ENCODE measurements at places on chromosomes 12 and 14.

- DNase-seq = no peak
These were observed 190.5 kb upstream of the GSC start for GRCh38 chr14:94960285-94961001.

GRCh38 chr12:111748867-111749266, 17.9 kb upstream of the ALDH2 start:
- DNase-seq = no peak

- peak; percentile 48 for DNase-seq
These were observed 73.8 kb upstream of the SRSF5 start for GRCh38 chr14:69693145-69693544.

- DNase-seq = no peak
These were observed 260.5 kb downstream of the NEDD1 start for GRCh38 chr12:97167598-97167997.

DNA sequence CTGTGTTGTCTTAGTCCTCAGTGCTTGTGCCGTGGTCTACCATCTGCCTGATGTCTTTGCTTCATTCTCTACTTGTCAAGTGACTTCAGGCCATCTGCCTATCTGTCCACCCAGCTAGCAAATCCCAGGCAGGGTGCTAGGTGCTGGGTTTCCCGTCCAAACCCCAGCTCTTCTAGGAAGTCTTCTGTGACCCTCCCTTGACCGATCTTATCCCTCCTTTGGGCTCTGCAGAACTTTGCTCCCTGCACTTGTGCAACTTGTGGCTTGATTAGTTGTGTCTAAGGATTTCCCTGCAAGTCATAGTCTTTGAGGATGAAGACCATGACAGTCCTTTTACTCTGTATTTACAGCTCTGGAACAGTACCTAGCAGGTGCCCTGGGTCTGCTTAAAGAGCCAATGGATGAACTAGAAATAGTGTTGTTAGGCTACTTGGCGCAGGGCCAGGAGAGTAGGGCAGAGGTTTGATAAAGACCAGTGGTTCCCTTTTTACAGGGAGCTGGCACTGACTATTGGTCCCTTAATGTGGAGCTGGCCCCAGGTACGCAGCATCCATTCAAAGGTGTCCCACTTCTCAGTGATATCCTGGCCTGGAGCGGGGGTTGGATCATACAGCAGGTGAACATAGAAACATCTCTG, 60.1 kb downstream of the ADCK1 start:
- DNase-seq = no peak

GRCh38 chr12:10952645-10953044, 13.6 kb upstream of the TAS2R14 start:
- DNase-seq = no peak

DNA sequence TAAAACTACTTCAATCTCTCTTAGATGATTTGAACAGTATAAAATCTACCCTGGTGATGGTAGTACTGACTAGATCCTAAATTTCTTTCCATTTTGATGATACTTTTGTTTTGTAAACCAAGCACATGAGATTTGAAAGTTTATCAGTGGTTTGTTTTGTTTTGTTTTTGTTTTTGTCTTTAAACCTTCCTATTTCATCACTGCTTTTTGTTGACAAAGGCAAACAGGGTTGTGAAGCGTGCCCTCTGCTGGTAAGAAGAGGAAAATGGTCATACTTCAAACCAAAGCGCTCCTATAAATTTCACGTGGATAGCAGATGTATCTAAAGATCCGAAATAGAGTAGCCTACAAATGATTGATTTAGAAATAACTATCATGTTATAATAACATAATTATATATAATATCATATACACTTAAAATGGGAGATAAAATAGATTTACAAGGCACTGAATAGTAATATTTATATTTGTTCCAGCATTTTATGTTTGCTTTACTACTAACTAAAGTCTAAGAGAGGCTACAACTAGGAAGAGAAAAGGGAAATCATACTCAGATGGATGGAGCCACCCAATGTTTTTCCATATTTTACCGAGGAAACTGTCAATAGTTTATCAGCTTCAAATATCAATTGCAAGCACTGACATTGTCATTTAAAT, 254.0 kb upstream of the USP15 start:
- peak; percentile 70 for DNase-seq

GRCh38 chr12:27946421-27946820, 26.1 kb downstream of the PTHLH start:
- no peak for DNase-seq

DNA sequence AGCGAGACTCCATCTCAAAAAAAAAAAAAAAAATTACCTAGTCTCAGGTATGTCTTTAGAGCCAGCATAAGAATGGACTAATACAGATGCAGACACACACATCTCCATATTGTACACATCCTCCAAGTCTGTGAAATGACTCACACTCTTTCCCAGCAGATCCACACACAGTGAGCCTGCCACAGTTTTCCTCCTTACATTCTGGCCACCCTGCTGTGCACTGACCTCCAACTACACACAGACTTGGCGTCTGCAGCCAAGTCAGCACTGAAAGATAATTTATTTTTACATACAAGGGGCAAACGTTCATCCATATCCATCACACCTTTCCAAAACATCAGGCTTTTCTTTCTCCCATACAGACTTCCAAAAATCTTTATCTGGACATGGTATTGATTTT, 115.9 kb downstream of the SLC25A21 start:
- no peak for DNase-seq

DNA sequence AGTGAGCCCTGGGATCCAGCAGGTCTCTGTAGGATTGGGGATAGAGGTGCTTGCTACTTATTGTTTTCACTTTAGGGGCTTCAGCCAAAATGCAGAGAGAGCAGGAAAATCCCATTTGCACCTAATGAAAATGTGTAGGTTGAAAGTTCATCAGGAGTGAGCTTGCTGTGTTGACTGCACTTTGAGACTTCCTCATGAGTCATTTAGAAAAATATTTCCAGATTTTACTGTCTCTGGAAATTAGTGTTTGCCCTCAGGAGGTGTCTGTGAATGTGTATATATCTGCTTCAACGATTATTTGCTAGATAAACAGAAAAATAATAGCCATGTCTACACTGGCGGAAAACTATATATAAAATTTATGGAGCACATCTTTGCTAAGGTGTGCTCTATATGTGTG, 159.3 kb downstream of the CAND1 start:
- DNase-seq = no peak

DNA sequence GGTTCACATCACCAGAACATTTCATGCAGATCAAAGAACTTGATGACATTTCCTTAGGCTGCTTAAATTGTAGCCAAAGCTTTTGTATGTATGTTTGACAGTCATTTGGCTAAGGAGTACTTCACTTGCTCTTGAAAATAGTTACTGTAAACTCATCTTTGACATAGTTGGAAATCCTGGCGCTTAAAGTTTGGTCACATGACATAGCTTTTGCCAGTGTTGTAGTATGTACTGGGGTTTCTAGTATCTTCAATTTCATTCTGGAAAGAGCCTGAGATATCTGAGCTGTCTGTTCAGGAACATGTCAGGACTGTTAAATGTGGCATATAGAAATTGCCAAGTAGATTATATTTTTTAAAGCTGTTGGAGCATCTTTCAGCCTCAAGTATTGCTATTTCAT, 55.7 kb downstream of the WDR20 start:
- DNase-seq = no peak

- no peak for DNase-seq
These were observed 323.3 kb downstream of the TMEM117 start for GRCh38 chr12:44159216-44159615.

GRCh38 chr14:64734990-64735389, 30.8 kb downstream of the PLEKHG3 start:
- DNase-seq = no peak

GRCh38 chr14:53953828-53954550, 2.6 kb downstream of the BMP4 start:
- no peak for DNase-seq

- no peak for DNase-seq
These were observed 308.2 kb downstream of the EMP1 start for GRCh38 chr12:13504736-13505135.

DNA sequence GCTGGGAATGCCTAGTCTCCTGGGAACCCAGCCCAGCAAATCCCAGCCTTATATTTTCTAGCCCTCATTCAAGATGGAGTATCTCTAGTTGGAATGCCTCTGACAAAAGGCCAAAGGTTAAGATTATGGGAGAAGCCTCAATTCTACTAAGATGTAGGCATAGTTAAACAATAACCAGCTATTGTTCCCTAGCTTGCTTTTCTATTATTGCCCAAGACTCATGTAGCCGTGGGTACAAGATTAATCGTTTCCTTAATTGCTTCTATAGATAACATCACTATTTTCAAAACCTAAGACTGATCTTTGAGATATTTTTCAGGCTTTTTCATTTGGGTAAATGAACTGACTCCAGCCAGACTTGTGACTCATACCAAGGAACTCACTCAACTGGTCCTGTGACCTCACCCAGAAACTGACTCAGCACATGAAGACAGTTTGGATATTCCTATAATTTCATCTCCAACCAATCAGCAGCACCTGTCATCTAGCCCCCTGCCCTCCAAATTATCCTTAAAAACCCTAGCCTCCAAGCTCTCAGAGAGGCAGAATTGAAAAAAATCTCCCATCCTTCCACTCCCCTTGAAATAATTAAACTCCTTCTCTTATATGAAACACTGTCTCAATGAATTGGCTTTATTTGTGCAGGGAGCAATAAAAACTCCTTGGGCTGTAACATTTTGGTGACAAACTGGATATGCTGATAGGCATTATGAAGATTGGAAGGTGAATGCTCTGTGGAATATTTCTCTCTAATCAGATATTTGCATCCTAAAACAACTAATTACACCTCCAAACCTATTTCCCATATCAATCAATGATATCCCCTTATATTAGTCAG, 589.0 kb downstream of the C12orf50 start:
- no peak for DNase-seq

DNA sequence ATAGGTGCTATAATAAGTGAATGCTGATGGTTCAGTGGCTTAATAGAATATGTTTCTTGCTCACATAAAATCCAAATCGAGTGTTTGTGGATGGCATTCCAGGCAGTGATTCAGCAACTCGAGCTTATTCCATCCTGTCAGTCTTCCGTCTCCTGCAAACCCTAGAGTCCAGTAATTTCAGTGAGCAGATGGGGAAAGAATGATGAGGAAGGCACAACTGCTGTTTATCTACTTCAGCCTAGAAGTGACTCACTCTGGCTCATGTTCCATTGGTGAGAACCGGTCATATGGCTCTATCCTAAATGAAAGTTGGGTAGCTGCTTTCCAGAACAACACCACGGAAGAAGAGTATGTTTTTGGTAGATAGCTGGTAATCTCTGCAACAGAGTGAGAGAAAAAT, 421.8 kb upstream of the PDE3A start:
- DNase-seq = no peak

DNA sequence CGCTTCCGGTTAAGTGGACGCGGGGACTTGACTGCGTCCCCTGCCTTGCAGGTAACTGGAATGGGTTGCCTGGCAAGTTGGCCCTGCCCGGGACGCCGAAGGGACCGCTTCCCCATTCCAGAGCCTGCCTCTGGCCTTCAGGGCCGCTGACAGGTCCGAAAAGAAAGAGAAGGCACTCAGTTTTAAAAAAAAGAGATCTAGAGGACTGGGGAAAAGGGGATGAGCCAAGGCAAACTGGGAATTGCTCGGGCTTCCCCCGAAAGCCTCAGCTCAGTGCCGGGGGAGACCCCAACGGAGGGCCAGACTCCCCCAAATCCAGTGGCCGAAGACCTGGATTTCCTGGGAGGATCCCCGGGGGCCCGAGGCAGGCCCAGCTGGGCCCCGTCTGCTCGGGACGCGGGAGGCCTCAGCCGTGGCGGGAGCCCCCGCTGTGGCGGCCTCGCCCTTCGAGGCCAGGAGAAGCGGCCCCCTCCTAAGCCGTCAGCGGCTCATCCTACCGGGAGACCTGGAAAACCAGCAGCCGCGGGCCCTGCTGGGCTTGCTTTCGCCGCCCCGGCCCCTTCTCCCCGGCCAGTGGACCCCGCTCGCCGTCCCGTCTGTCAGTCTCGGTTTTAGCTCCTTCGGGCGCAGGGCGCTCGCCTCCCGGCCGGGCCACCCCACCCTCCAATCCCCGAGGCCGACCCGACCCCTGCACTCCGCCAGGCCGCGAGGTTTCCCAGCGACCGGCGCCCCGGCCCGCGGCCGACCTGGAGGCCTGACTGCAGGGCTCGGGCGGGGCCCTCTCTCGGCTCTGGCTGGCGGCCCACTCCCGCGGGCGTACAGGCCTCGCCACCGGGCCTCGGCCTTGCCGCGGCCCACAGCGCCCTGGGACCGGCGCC, 12.5 kb downstream of the OTX2 start:
- no peak for DNase-seq

- peak; percentile 11 for DNase-seq
These were observed 22.4 kb upstream of the PPM1H start for GRCh38 chr12:62957233-62957953.

- DNase-seq = no peak
These were observed 22.2 kb upstream of the CCND2 start for GRCh38 chr12:4251216-4251891.

DNA sequence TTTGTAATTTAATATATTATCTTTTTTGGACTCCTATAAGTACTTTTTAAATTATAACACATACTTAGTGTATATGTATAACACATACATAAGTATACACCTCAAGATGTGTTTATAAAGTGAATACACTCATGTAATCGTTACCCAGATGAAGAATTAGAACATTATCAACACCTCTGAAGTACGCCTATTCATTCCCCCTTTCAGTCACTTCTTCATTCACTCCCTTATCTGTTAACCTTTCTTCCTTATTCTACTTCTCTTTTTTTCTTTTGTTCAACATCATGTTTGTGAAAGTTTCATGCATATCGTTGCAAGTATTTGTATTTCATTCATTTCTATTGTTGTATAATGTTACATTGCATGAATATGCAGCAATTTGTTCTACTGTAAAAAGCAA, 98.5 kb downstream of the ARID2 start:
- DNase-seq = no peak

GRCh38 chr12:70364695-70365397, 1.2 kb upstream of the KCNMB4 start:
- no peak for DNase-seq

GRCh38 chr12:64566831-64567517, 43.3 kb upstream of the RASSF3 start:
- DNase-seq = no peak

- no peak for DNase-seq
These were observed 179.0 kb downstream of the LRFN5 start for GRCh38 chr14:41785696-41786095.

DNA sequence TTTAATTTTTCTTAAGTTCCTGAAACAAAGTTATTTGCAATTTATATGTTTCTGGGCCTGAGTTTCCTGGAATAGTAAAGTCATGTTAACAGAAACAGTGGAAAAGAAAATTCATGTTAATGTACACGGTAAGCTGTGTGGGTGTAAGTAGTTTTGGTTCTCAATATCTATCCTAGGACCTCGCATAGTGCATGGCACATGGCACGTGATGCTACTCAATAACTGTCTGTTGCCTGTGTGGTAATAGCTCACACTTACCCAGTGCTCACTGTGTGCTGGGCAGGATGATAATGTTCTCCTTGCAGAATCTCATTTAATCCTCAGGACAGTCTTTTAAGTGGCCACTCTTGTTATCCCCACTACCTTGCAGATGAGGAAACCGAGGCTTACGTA, 100.7 kb downstream of the DUSP16 start:
- DNase-seq = no peak

GRCh38 chr14:79613625-79614024, 597.7 kb downstream of the DIO2 start:
- DNase-seq = no peak
